Esophagus squamous epithelium (tissue), 5 donors: ENCODE measurements at places on chromosomes 4 and X.

- no peak for DNase-seq
Observed at GRCh38 chr4:183146478-183146877, 47.4 kb downstream of the WWC2 start.

DNA sequence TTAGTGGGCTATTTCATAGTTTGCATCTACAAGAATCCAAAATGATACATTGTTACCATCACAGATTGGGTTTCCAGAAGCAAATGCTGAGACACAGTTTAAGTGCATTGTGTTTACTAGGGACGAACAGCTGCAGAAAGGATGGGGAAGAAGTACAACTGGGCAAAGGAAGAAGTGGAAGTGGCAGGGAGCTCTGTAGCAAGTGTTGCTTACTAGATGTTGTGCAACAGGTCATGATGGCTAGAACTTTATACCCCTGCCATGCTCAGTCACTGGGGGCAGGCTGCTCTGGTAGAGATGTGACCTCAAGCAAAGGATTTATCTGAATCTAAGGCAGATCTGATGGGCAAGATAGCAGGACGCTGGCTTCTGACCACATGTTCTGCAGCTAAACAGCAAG lies 76.1 kb upstream of the EMCN start:
- no peak for DNase-seq

DNA sequence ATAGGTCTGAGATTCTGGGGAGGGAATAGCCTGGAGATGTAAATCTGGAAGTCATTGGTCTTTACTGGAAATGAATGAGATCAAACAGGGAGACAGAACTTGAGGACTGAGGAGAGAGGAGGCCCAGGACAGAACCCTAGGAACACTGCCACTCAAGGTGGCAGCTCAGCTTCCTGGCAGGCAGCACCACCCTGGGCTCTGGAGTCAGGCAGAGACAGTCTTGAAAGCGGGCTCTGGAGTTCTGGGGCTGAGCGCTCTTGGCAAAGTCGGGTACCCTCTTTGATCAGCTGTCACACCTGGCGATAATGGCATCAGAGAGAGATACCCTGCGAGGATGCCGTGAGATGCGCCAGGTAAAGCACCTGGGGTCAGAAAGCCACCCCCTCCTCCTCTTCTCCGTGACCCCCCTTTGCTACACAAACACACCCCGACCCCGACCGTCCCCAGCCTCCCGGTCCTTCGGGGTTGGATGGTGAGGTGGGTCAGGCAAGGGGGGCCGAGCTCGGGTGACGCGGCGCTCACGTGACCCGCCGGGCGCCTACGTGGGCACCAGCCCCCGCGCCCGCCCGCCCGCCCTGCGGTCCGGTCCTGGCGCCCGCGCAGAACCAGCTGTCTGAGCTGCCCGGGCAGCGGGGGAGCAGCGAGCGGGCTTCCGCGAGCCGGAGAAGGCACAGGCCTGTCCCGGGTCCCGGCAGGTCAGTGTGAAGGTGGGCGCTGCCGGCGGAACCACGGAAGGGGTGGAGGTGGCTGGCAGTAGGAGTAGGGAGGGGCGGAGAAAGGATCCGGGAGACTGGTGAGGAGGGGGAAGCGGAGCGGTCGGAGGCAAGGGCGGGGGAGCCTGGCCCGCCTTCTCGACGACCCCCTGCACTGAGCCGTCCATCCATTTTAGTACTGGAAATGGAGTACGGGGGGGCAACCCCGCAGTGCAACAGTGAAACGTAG lies at the start of gene TCEAL3:
TSS of gene TCEAL3 (plus strand) at position 600 of the 942 bp plus-strand sequence. CDS start 1,102 bp downstream, outside the sequence.
- peak; percentile 4 for DNase-seq

DNA sequence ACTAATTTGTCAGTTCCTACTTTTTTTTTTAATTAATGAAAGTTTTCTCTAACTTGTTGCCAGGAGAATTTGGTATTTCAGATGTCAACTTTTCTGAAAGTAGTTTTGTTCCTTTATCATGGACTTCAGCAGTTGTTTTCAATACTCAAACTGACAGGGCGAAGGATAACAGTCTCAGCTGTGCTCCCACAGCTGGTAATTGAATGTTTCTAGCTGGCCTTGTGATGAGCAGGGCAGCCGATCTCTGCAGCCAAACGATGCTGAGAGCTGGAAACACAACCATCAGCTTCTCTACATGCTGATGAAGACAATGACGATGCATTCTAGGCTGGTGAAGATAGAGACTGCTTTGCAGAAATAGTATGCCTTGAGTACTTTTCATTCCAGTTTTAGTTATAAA lies 130.0 kb upstream of the MAP9 start:
- no peak for DNase-seq

DNA sequence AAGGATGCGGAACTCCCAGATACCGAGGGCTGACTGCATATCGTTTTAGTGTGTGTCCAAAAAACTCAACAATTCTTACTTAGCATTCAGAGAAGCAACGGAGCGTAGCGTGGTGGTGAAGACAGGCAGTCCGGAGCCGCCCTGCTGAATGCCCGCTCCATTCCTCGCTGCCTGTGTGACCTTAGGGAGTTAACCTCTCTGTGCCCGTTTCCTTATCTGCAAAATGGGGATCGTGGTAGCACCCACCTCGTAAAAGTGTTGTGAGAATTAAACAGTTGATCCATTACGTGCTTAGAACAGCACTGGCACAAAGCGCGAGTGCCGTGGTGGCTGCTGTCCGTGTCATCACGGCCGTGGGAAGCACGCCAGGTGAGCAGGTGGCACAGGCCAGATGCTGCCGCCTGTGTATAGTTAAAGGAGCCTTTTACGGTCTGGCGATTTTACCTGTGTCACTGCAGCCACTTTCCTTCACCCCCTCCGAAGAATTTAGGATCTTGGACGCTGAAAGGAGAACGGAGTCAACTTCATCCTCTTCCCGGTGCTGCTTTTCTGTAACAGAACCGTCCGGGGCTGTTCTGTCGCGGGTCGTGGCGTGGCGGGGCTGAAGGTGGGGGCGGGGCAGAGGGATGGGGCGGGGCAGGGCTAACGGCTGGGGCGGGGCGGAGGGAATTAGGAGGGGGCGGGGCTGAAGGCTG lies 885 bp downstream of the CCDC110 start:
- DNase-seq, result peak; percentile 21

DNA sequence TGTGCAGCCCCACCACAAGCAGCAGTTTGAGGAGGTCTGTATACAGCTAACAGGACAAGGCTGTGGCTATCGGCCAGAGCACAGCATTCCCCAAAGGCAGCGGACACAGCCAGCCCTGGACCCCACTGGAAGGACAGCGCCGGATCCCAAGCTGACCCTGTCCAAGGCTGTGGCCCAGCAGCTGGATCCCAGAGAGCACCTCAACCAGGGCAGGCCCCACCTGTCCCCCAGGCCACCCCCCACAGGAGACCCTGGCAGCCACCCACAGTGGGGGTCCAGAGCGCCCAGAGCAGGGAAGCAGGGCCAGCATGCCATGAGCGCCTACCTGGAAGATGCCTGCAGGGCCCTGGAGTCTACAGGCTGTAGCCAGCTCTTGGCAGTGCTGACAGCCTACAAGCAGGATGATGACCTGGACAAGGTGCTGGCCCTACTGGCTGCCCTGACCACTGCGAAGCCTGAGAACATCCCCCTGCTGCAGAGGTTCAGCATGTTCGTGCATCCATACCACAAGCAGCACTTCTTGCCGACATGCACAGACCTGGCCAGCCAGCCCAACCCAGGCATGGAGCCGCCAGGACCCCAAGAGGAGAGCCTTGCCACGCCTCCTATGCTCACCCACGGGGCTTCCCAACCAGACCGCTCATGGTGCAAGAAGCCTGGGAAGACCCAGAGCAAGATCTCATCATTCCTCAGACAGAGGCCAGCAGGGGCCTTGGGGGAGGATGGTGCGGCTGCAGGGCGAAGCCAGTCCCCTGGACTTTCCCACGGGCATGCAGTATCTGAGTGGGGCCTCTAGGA lies 62.0 kb downstream of the ALPK1 start:
- DNase-seq, result no peak

DNA sequence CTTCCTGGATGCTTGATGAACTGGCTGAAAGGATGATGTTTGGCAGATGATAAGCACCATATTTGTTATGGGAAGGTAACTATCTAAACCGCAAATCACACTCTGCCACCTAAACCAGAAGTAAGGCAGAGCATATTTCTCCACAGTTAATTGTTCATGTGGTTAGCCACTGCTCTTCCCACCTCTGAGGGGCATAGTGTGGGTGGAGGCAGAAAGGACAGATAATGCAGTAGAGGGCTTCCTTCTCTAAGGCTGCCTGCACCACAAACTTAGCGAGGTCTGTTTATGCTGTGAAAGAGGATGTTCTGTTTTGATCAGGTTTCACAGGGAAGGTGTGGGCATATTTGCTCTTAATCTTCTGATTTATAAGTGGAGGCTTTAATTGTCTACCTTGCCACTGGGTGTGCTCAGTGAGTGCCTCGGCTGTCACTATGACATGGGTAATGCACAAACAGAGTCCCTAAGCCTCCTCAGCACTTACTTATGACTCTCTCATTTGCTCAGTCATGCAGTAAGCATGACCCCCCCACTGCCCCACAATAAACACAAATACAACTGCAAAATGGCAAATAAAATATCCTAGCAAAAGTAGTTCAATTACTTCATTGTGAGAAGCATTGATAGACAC lies 401.0 kb downstream of the TMA16 start:
- DNase-seq, result no peak

GRCh38 chr4:1572964-1573720 lies 111.0 kb downstream of the FAM53A start:
- no peak for DNase-seq

GRCh38 chr4:83851261-83852084 lies 315.6 kb downstream of the GPAT3 start:
- no peak for DNase-seq
